ENCODE measurements at places on chromosomes 5 and 9.

GRCh38 chr9:125973547-125973946, 226.4 kb downstream of the PBX3 start:
- DNase-seq, result no peak

GRCh38 chr9:136052991-136053756, 41.9 kb downstream of the NACC2 start:
- no peak for DNase-seq

DNA sequence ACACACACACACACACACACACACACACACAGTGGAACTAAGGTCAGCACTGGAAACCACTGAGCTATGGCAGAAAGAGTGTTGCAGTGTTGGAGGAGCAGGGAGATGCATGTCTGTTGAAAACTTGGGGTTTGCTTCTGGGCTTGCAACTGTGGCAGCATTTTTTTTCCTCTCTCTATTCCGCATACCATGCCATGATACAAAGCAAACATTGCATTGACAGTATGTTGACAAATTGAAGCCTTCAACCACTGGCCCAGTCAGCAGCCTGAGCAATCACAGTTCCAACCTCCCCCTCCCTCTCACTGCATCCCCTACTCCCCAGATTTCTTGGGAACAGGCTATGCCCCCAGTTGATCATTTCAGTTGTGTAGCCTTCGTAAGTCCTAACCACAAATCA, 478.1 kb upstream of the WWC1 start:
- no peak for DNase-seq

DNA sequence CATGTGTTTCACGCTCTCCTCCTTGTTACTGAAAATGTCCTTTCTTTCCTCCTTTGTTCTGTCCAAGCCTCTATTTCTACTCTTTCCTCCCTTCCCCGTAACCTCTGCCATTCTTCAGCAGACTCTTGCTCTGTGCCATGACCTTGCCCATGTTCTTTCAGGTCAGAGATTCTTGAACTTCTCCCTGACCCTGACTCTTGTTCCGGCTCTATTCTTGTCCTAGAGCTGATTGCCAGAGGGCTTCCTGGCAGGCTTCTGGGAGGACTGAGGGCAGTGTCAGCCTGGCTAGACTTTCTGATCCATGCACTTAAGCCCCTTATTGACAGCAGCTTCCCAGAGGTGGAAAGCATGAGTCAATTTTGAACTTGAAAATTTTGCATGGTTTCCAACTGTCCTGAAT, 174.2 kb downstream of the TMEM161B start:
- no peak for DNase-seq

DNA sequence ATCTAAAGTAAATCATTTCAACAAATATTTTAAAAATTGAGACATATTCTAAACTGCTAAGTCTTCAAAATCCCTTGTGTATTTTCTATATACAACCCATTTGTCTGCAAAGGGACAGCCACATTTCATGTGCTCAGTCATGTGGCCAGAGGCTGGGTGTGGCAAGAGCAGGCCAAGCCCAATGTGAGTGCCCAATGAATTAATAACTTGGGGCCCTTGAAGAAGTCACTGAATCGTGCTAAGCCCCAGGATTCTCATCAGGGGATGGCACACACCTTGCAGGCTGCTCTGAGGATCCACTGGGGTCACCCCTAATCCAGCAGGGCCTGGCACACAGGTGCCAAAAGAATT, 78.2 kb upstream of the SMIM23 start:
- DNase-seq, result no peak

DNA sequence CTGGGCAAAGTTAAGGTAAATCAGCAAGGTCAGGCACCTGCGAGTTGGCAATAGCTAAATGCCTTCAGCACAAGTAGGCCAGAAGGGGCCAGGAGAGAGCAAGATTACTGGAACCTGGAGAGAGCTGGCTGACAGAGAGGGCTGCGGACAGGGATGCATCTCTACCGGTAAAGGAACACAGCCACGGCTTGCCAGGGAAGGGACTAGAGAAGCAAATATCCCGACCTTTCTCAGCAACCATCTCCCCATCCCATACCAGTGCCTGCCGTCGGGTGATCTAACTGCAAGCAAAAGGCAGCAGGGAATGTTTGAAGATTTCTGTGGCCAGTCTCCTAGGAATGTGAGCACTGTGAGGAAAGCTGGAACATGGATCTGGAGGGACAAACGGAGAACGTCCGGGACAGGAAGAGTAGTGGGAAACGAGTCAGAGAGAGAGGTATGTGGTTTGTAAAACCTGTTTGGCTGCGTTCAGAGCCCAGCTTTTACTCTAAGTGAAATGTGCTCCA, 15.9 kb upstream of the ABLIM3 start:
- no peak for DNase-seq

DNA sequence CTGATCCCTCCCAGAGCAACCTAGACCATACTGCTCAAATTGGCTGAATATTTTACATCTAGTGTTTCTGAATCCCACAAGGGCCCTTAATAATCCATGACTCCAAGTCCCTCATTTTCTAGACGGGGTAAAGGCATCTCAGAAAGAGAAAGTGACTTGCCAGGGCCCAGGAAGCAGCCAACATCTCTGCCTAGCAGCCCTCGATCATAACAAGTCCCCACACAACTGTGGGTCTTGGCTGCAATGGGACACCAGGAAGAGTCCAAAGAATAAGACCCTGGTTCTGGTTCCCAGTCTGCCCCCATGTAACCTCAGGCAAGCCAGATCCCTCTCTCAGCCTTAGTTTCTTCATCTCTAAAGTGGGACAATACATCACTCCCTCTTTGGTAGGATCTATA, 6.3 kb downstream of the ANXA6 start:
- DNase-seq, result no peak

DNA sequence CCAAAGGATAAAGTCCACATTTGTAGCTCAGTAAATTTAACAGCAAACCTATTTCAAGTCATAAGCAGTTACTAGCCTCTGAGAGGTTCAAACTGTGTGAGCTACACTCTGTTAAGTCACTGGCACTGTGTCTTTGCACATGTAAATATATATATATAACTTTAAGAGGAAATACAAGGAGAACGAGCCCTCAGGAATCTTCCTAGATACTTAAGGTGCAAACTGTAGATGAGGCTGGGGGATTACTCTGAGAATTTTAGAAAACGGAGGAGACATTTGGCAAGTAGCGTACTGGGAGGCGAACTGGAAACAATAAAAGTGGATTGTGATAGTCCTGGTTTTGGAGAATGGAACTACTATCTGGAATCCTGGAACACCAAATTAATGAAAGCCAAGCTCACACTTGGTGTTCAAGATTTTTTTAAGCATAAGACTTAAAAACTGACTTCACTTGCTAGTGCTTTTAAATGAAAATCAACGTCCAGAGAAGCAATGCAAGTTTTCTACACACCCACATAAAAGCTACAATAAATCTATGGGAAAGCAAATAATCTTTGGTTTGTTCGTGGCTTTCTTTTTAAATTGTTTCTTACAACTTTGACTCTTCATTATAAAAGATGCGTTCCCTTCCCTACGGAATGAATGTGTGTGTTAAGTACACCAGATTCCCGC, 1057.0 kb upstream of the DMAC1 start:
- no peak for DNase-seq

- DNase-seq, result no peak
Observed at GRCh38 chr5:22541037-22541436, 312.1 kb downstream of the CDH12 start.

DNA sequence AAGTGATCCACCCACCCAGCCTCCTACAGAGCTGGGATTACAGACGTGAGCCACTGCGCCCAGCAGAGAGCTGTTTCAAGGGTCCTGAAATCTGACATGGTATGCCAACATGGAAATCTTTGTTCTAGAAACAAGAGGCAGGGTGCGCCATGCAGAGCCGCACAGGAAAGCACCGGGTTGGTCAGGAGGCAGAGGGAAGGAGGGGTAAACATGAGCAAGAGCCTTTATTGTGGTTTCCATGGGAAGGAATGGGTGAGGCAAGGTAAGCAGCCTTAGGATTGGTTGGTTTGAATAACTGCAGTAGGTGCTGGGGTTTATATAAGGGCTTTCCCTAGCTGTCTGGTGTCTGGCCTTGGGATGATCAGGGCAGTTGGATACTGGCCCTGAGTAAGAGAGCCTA, 5.5 kb upstream of the EXOSC2 start:
- no peak for DNase-seq

- no peak for DNase-seq
Observed at GRCh38 chr5:175059687-175060211, 335.4 kb downstream of the MSX2 start.

- DNase-seq, result no peak
Observed at GRCh38 chr5:95777441-95777840, 45.1 kb downstream of the GLRX start.

DNA sequence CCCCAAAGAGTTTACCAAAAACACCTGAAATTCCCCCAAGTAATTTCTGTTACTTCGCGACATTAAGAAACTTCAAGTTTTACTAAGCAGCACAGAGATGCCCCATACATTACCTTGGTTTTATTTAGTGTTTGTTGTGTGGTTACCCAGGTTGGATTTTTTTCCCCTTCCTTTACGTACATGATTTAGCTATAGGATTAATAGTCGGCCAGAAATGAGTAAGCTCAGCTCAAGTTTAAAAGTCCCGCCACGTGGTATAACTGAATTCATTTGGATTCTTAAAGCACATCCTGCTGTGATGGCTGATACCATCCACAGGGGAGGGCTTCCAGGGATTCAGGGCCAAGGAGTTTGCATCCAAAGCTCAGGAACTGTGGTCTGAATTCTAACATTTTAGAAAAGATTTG, 75.9 kb downstream of the DAP start:
- DNase-seq, result no peak

- DNase-seq, result no peak
Observed at GRCh38 chr5:864492-865167, 13.8 kb upstream of the ZDHHC11 start.

DNA sequence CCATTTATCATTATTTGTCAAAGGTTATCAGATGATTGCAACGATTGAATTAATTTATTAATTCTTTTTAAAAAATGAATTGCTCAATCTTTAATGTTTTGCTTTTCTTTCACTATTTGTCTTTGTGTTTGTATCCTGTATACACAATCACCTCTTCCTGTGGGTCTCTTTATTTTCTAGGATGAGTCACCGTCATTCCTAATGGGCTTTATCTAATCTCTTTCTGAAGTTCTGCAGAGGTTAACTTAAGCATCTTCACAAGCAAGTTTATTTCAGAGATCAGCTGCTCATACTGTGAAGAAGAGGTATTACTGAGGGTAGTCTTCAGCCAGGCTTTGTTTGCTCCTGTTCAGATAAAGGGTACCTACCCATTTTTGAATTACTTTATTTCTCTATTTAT, 323.9 kb downstream of the NNT start:
- no peak for DNase-seq

- no peak for DNase-seq
Observed at GRCh38 chr5:130963798-130964197, 201.3 kb downstream of the HINT1 start.

- DNase-seq, result no peak
Observed at GRCh38 chr5:31626156-31626555, 12.8 kb upstream of the PDZD2 start.

DNA sequence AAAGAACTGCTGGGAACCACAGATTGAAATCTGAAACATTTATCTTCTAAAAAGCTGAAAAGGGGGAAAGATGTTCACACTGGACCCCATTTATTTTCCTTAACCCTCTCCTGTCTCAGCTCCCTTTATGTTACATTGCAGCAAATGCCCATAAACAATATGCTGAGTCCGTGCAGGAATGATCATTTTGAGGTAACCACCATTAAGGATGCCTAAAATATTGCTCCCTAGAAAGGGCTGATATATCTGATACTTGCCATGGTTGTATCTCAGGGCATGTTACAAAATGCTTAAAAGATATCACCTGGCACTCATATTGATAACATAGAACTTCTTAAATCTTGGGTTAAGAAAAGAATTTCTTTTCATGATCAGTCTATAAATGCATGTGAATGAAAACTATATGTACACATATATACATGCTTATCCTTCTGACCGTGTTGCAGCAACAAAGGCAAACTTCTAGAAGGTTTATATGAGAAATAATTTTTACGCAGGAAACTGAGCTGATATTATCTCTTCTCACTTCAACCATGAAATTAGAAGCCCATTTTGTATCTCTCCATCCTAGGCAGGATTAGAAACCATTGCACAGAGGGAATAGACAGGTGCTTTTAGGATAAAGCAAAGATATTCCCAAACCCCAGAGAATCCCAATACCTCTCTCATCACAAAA, 362.7 kb upstream of the SLC30A5 start:
- DNase-seq, result no peak

GRCh38 chr5:160272264-160272663, 40.1 kb downstream of the CCNJL start:
- no peak for DNase-seq

DNA sequence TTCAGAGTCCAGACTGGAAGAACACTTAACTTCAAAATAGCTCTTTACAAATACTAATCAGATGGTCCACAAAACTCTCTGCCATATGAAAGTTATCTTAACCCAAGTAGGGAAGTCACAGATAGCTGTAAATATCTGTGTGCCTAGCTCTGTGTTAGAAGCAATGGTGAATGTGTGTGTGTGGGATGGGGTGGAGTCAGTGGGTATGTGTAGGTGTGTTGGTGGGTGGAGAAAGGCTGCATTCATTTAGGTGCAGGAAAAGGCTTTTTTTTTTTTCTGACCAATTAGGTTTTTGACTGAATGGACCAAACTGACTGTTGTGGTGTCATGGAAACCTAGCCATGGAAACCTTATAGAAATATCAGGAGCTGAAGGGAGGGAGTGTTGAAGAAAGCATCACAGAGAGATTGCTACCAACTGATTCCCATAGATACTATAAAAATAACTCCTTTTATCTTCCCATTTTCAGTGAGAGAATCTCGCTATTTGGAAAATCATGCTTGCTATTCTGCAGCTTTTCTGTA, 156.2 kb upstream of the NR3C1 start:
- no peak for DNase-seq

DNA sequence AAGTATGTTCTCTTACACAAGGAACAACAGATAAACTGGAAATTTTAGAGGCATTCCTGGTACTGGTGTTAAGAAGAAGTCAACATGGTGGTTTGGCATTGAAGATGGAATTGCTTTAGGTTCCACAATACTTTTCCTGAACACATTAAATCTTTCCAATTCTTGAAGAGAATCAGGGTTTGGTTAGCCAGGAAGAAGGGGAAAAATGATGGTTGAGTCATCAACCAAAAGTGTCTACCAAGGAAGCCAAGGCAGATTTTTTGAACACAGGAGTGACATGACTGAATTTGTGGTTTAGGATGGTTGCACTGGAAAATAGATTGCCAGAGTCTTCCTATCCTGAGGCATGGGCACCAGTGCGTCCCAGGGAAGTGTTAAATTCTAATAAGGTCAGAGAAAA, 433.4 kb downstream of the TMEM38B start:
- DNase-seq, result no peak

- DNase-seq, result peak; percentile 96
Observed at GRCh38 chr5:137234973-137235943, 263.9 kb downstream of the SPOCK1 start.

Data from epithelial cell of prostate (primary cell).